Stimulated activated memory B cell treated with anti-CD40 and anti-IgM and Interleukin-4, amounts not matched to agents 10 μg/mL and 1 μg/mL and 100 μg/mL, for 72 hours (primary cell): ENCODE measurements at places on chromosomes 5 and 9.

- ATAC-seq: no peak
Observed at GRCh38 chr5:54455413-54456157, at the start of gene HSPB3. HSPB3 (plus strand) TSS chr5:54455699; CDS start chr5:54455790, 91 bp downstream.

GRCh38 chr5:166961028-166961427 is 1330.4 kb upstream of the WWC1 start:
- ATAC-seq: no peak

- no peak for ATAC-seq
Observed at GRCh38 chr9:100213730-100214477, 114.9 kb downstream of the INVS start.

DNA sequence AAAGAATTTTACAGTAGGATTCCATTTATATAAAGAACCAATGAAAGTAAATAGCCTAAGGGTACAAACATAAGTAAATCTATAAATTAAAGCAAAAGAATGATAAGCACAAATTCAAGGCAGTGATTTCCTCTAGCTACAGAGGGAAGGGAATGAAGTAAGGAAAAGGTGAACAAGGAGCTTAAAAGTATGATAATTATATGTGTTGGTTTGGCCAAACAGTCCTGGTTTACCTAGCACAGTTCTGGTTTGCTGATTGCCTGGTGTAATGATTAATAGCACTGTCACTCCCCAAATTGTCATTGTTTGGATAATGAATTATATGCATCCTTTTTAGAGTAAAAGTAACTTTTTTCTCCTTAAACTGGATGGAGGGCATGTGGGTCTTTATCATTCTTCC is 15.0 kb upstream of the TMEM161B start:
- ATAC-seq: no peak

DNA sequence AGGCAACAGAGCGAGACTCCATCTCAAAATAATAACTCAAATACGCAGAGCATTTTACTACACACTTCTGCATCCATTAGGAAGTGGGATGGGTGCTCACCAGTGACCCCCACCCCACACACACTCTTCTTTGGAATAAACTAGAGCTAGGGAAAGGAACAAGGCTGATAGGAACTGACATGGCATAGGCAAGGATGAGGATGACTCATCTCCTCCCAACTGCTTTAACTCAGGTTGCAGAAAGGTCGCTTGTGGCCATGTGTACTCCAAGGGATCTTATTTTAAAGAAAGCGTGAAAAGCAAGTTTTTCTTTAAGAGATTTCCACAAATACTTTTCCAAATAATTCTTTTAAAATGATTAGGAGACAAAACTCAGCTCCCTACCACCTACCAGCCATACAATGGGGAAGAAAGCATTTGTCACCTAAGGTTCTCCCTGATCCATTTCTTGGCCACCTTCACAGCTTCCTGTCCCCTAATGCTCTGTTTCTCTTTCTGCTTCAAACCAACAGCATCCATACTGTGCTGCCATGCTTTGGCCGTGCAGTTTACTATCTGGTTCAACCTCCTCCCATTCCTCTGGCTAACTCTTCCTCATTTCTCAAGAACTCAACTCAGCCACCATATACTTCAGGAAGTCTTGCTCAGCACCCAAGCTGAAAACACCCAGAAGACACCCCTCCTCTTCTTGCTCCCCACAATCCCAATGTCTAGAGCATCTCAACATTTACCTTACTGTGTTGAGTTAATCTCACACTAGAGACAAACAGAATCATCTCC is 211.9 kb downstream of the ACTL7B start:
- ATAC-seq: no peak

DNA sequence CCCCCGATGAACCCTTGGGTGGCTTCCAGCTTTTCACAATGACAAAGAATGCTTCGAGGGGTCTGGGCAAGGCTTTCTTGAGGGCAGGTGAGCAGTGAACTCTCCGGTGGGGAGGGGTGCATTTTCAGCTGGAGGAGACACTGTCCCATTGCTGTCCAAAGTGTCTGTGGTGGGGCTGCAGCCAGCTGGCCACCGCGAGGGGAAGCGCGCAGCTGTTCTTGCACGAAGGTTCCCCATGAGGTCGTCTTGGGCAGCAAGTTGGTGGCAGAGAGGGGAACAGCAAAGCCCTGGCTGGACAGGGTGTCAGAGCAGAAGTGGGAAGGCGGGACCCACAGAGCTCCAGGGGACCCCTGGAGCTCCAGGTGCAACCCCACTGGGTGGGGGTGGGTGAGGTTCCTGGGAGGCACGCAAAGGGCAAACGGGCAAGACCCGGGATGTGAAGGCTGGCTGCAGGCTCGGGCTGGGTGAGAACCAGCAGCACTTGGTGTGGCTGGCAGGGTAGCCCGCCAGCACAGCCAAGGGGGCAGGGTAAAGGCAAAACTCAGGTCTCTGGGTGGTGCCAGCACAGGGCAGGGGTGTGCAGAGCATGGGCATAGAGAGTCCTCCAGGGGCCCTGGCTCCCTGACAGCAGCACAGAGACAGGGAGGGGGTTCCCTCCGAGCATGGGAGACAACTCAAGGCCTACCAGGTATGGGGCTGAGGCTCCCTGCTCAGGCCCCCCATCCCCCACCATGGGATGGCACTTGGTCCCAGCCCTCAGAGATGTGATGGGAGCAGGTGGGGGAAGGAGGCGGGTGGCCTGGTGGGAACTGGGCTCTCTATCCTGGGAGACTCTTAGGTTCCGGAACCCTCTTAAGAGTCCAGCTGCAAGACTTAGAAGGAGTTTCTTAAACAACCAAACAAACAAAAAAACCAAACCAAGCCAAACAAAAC is 26.6 kb downstream of the TSPAN17 start:
- no peak for ATAC-seq

DNA sequence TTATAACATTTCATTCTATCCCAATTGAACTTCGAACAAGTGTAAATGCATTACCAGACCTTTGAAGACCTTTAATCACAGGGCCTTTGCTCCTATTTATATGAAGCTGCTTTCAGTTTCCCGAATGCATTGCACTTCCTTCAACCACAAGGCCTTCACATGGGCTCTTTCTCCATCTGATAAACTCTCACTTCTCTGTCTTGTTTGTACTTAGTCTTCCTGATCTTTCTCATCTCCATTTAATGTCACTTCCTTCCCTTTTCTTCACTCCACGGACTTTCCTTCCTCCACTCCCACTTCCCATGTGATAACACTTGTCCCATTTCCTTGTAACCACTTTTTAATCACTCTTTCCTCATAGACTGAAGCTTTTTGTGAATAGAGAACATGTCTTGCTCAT is 74.3 kb upstream of the TNC start:
- ATAC-seq: peak; percentile 66
